ENCODE measurements at places on chromosomes 12 and 14.

DNA sequence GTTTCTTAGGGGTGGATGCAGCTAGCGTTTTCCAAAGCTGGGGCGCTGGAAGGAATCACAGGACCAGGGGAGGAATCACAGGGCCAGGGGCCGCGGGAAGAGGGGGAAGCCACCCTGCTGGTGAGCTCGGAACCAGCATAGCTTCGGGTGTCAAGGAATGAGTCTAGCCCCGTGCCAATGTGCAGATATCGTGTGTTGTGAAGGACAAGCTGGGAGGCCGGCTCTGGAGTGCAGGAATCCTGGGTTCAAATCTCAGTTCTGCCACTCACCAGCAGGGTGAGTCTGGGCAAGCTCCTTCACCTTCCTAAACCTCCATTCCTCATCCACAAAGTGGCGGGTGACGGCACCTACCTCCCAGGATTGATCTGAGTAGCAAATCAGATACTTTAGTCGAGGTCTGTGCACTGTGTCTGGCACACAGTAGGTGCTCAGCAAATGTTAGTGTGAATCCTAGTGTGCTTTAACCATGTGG lies 53.6 kb upstream of the RIN3 start:
- DNase-seq: no peak

DNA sequence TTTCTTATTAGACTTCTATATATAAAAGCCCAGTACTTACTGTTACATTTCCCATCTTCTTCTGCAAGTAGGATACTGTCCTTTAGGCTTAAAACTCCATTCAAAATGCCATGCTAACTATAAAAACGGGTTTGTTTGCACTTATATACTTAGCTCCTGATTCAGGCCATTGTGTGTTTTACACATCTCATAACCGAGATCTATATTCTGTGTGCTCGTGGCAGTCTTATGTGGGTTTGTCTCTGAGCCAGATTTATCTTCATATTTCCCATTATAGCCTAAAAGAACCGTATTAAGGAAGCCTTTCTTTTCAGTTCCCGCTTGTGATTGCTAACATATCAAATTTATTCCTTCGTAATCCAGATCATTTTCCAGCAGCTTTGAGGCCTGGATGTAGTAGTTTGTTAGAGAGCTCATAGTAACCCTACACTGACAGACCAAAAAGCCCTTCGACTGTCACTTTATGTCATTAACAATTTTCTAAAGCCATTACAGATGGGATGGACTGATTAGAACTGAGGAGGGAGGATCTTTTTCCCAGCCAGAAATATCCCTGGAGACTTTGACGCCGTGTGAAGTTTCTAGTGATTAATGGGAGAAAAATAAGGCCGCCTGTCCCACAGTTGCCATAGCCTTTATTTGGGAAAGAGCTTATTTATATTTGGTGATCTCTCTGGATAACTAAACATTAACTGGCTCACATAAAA lies 508.5 kb downstream of the FOXG1 start:
- DNase-seq: no peak

DNA sequence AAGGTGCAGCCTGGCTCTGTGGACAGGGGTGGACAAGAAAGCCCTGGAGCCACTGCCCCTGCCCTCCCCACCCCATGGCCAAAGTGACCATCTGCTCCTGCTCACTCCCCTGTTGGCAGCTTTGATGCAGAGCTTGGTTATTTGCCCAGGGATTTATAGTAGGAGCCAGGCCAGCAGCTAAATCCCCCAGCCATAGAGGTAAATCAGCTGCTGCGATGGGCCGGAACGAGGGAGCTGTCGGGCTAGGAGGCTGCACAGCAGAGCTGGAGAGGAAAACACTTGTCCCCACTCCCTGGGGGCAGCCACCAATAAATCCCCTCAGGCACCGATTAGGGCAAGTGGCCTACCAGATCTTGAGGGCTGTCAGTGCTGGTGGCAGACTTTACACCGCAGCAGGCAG lies 26.0 kb downstream of the SMUG1 start:
- no peak for DNase-seq

DNA sequence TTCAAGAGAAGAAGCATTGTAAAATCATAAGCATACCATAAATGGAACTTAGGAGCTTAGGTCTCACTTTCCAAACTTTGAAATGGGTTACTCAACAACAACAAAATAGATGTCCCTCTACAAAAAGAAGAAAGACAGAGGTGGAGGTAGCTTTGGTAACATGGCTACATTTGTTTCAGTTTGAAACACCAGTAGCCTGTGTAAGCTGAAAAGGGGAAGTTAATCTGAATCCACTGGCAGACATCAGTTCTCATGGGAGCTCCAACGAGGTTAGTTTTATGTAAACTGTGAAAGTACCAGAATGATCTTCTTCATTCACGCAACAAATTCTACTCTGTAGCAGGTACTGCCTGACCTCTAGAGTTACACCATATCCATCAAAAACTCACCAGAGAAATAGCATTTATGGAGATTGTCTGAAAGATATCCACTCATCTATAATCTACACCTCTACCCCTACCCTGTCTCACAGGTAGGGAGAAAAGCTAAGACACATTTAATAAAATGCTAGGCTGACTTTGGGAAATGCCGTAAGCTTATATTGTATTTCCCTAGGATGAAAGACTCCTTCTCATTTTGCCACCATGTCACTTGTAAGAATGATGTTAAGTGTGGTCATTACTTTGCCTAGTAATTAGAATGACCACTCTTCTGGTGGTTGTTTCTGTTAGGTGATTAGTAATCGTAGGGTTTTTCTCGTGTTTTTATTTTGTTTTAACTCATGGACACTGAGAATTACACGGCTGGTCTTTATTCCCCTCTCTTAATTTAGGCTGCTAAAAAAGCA lies 224.1 kb downstream of the ASCL1 start:
- no peak for DNase-seq

- no peak for DNase-seq
Measured at GRCh38 chr12:119319638-119320037, 14.9 kb upstream of the CCDC60 start.

DNA sequence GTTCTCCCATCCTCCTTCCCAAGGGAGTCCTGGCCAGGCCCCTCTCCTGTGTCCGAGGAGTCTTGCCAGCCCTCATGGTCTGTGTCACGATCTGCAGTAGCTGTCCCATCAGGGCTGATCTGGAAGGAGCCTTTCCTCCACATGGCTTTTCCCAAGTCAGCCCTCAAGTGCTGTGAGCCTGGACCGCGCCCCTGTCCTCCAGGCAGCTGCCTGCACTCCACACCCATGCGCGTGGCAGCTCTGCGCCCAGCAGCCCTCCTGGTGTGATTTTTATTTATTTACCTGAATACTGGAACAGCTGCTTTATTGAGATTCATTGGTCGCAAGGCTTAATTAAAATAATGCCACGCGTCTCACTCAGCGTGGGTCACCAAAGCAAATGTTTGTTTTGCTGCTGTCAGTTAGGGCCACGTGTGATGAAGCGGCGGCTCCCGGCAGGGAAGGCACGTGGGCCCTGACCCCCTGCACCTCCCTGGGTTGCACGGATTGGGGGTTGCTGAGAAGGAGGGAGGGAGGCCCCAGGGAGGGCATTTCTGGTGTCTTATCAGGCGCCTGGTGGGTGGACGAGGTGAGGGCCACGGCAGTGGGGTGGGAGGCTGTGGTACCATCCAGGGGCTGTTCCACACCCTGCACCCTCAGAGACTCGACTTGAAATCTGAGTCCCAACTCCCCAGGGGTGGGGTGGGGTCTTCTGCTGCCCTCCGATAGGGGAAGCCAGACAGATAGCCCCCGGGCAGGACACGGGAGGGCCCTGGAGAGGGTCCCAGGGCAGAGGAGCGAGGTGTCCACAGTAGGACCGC lies 206.3 kb upstream of the C14orf180 start:
- peak; percentile 49 for DNase-seq

- no peak for DNase-seq
Measured at GRCh38 chr12:130615861-130616345, 100.2 kb downstream of the RIMBP2 start.

DNA sequence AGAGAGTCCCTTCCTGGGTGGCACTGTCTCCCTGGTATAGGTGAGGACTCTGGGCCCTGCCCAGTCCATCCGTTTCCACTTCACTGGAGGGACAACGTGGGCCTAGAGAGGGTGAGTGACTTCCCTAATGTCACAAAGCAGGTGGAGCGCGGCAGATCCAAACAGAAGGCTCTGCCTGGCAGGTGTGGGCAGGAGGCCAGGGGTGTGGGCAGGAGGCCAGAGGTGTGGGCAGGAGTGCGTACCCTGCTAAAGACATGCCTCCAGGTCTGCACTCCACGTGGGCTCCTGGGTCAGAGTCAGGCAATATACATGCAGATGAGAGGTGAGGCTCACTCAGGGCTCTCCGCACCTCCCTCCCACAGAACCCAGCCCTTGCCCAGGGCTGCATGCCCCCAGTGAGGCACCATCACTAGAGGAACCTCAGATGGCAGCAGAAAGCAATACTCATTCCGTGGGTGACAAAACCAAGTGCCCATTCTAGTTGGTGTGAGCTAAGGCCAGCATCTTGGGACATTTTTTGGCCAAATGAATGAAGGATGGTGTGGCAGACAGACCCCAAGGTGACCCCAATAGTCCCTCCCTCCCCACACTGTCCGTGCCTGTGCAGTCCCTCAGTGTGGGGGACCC lies 271.6 kb upstream of the RTL1 start:
- peak; percentile 31 for DNase-seq

GRCh38 chr12:73445658-73446324 lies 1091.8 kb upstream of the ATXN7L3B start:
- DNase-seq: no peak

- DNase-seq: no peak
Measured at GRCh38 chr12:39372929-39373328, 70.0 kb downstream of the KIF21A start.

GRCh38 chr12:53804429-53804828 lies 52.6 kb upstream of the CISTR start:
- DNase-seq: peak; percentile 42

DNA sequence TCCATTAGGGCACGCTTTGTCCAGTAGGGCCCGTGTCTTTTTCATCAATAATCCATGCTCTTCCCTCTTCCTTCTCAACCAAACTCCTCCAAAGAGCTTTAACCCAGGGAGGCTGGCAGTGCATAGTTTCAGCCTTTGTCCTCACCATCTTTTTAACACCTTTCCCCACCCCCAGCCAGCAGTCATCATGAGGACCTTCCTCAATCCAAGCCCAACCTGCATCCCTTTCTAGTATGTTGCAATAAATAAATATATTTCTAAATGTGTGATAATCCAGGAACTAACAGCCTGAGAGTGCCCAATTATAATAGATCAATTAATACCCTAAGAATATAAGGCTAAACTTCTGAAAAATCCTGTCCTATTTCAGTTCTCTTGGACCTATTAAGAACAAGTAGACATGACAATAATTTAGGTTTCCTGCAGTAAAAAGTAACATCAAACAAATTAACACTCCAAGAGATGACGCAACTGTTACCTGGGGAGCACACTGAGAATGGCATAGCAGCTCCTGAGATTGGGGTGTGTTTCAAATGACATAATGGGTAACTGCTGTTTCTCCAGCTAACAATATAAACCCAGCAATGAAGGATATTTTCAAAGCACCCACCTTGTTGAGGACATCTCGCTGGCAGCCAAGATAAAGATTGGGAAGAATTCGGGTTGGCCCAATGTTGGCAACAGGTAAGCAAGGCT lies 62.6 kb downstream of the DUSP16 start:
- DNase-seq: no peak

- no peak for DNase-seq
Measured at GRCh38 chr14:31286456-31287293, 79.1 kb upstream of the HECTD1 start.

- DNase-seq: no peak
Measured at GRCh38 chr12:131716282-131716681, 5.4 kb downstream of the SFSWAP start.

DNA sequence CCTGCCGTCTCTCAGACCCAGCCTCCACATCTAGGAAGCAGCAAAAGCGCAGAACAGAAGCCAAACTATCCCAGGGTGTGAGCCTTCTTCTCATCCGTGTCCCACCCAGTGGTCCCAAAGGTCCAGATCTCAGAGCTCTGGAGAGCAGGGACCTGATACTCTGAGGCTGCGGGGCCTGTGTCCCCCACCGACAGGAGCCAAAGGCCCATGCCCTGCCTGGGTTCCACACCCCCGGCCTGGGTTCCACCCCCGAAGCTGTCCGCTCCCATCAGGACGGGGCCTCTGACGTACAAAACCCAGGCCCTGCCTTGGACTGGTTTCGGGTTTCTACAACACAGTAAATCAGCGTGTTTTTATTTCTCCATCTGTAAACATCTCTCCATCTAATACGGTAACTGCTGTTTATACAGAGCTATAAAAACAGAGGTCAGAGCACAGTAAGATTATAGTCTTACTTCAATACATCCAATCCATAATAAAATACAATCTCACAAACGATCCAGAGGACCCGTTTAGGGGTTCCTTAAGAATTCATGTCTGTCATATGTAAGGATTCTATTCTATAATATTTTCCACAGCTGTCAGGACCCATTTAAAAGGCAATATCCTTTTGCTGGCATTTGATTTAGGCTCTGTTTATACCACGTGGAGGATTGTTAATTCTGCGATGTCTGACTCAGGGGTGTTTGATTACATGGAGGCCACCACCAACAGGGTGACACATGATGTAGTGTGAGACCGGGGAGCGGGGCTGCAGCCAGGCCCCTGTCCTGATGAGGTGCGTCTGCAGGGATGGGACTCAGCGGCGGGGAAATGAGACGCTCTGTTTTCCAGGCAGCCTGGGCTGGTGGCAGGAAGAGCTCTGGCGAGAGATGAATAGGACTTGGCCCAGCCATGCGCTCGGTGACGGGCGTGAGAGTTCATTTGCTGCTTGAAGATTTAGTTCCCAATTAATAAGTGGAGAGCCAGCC lies 110.3 kb downstream of the DICER1 start:
- no peak for DNase-seq

- DNase-seq: no peak
Measured at GRCh38 chr12:93846936-93847516, 169.9 kb downstream of the CRADD start.

GRCh38 chr12:23906329-23906728 lies 43.1 kb downstream of the SOX5 start:
- no peak for DNase-seq

- no peak for DNase-seq
Measured at GRCh38 chr14:27730204-27730603, 1036.4 kb upstream of the FOXG1 start.

GRCh38 chr12:22700106-22700505 lies 75.1 kb downstream of the ETNK1 start:
- no peak for DNase-seq

DNA sequence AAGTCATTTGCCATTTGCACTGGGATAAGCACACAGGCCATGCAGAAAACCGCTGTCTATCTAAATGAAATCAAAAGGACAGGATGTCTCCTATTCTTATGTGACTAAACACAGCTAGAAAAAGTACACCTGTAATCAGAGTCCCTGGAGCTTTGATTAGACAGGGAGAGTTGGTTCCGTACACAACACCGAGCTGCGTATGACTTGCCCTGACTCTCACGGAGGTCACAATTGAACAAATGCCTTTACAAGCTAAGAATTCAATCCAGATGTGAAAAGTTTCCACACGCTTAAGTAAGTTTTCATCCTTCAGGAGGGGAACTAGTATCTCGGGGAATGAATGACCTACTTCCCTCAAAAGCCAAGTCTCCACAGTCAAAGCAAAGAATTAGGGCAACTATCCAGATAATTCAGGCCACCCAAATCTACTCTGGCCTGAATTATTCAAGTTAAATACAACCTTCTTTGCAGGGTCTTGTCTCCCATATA lies 67.5 kb downstream of the RTN1 start:
- no peak for DNase-seq
